NCI-H1417 treated with DMSO at 0.1 percent for 48 hours (cell line): ENCODE measurements at places on chromosomes 3 and 15.

- no peak for DNase-seq
Measured at GRCh38 chr3:196994056-196994455, 25.4 kb upstream of the PIGZ start.

DNA sequence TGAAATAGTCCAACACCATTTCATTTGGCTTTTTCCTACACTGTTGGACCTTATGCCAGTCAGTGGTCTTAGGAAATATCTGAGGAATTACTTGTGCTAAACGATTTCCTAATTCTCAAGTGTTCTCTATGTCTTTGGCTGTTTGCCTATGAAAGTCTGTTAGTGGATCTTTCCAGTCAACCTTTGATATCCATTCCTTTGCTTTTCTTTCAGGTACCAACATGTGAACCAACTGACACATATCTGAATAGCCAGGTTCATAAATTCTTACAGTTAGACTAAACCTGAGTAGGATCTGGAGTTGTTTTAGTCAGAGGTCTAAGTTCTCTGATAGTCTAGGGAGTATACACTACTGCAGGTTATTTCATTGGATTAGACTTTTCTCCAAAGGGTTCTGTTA is 343.5 kb upstream of the LRRC3B start:
- DNase-seq = no peak

DNA sequence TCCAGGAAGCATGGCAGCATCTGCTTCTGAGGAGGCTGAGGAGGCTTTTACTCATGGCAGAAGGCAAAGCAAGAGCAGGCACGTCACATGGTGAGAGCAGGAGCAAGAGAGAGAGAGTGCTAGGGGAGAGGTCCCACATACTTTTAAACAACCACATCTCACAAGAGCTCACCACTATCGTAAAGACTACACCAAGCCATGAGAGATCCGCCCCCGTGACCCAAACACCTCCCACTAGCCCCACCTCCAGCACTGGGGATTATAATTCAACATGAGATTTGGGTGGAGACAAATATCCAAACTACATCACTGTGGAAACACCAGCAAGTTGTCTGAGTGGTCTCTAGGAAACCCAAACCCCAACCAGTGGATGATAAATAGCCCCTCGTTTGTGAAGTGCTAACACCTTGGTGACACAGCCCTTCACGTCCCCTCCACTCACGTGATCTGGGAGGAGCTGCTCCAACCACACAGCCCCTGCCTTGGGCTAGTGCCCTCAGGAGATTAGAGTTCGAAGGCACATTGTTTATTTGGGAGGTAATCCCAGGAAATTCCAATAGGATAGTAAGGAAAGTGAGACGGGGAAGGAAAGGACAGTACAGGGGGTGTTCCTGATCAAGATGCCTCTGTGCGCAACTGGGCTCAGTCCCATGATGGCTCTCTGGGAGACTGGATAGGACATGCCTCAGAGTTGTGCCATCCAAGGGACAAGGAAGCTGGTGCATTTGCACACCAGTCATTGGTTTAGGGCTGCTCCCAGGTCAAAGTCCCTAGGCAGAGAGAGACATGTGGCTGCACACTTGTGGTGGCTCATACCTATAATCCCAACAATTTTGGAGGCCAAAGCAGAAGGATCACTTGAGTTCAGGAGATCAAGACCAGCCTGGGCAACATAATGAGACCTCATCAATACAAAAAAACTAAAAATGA is 80.6 kb upstream of the CTNNB1 start:
- DNase-seq = no peak

DNA sequence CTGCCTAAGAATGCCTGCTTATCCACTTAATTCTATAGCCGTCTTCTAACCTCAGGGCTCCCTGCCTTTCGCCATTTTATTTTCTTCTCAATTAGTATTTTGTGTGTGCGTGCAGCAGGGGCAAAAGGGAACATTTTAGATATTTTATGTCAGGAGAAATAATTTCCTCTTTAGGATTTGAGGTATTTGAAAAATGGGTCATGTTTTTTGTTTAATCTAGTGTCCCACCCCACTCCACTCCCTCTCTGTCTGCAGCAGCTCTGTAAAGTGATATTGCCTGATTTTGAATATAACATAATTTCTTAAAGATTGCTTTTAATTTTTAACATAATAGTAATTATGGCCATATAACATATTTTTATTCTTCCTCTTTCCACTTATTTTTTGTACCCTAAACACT is 593.2 kb upstream of the DPPA4 start:
- no peak for DNase-seq

DNA sequence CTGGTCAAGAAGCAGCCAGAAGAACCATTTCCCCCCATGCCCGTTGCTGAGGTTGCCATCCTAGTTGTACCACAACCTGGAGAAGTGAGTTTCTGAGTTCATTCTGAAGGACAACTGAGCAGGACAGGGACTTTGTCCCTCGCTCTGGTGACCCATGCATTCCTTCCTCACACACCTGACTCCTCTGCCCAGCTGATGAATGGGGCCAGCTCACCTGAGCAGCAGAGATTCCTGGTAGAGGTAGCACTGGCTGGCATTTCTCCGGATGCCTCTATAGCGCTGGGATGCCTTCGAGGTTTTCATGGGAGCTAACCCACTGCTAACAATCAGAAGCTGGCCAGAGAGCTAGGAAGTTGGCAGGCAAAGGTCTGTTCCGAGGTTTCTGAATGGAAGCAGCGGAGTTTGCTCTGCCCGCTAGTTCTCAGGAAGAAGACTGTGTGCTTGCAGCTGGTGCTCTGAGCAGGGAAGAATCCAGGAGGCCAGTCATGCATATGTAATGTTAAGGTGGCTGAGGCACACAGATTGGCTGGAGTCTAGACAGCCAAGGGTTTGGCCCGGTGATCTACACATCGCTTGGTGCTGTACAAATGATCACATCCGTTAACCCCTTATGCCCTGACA is at the start of gene TMC3:
TSS of gene TMC3 (minus strand) at position 439 of the 621 bp plus-strand sequence. CDS start at position 303, 136 bp downstream.
- DNase-seq = no peak

DNA sequence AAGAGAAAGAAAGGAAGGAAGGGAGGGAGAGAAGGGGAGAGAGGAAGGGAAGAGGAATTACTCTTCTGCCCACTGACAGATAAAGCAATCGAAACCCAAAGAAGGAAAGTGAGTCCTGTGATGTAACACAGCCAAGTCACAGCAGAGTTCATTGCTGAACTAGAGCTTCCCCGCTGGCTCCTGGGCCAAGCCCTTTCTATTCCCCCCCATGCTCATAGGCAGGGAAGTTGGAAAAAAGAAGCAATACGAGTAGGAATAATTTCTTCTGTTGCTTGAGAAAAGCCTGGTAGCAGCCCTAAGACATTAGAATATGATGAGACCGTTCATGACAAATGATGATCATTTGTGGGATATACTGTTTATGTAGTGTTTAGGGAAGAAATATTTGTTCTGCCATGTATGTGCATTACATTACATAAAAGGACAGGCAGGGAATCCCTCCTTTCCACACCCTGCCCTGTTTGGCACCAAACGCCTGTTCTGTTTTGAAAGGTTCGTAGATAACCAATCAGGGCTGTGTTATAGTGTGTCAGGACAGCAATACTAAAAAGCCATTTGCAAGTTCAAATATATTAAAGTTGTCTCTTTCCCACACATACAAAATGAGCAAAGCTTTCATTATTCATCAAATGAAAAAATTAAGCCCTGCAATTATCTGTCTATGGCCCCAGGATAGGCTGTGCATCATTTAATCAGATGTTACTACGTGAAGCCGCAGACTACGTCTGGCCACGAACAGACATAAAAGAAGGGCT is 111.0 kb upstream of the TRPM1 start:
- DNase-seq = no peak

GRCh38 chr3:179181021-179181472 is 32.9 kb downstream of the PIK3CA start:
- DNase-seq = no peak

- no peak for DNase-seq
Measured at GRCh38 chr15:37094915-37095711, 5.2 kb downstream of the MEIS2 start.

GRCh38 chr3:56885453-56885852 is 83.7 kb upstream of the ARHGEF3 start:
- no peak for DNase-seq

GRCh38 chr15:41866263-41866703 is 27.6 kb downstream of the SPTBN5 start:
- no peak for DNase-seq

- DNase-seq = no peak
Measured at GRCh38 chr3:154571553-154572226, 141.7 kb upstream of the GPR149 start.

- no peak for DNase-seq
Measured at GRCh38 chr3:123909785-123910184, 25.7 kb upstream of the MYLK start.

DNA sequence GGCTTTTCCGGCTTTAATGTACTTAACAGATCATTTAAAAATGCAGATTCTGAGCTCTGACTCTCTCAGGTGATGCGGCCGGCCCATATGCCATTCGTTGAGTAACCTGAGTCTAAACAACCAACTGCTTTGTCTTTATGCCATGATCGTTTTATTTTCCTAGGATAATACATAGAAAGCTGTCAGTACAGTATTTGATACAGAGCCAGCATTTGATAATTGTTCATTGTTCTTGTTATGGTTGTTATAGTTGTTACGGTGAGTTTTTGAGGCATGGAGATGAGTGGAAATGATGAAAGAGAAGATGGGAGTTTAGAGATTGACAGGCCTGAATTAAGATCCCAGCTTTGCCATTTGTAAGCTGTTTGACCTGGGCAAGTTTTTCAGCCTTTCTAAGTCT is 40.0 kb downstream of the TMEM45A start:
- no peak for DNase-seq

DNA sequence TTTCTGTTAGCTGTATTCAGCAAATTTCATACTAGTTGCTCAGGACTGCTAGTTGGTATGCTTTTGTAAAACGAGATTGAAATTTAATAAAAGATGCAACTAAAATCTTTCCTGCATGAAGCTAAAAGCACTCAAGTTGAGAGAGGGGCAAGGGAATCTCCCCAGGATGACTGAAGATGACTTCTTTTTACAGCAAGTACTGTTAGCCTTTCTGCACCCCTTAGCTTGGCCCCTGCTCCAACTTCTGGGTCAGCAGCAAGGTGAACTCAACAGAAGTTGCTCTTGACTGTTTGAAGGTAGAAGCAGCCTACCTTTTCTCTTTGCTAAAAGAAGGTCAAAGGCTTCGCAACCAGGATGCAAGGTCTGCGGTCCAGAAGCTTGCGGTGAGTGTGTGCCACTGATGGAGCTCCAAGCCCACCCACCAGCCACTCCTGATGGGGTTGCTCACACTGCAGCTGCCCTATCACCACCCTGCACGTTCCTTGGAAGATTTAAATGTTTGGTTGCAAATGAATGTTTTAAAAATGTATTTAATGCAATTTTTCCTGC is 32.5 kb downstream of the NME9 start:
- DNase-seq = no peak

DNA sequence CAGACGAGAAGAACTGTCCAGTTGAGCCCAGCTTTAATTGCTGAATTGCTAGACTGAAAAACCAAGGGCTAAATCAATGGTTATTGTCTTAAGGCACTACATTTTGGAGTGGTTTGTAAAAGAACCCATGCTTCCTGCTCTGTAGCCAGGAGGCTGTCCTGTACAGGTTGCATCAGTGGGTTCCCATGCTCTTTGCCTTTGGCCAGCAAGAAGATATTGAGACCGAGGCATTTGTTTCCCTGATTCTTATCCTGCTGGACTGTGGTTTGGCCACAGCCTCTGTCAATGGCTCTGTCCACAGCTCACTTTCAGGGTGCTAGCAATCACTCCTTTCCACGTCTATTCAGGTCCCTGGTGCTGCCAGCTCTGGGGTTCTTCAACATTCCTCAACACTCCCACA is 89.6 kb downstream of the FAM43A start:
- DNase-seq = no peak

DNA sequence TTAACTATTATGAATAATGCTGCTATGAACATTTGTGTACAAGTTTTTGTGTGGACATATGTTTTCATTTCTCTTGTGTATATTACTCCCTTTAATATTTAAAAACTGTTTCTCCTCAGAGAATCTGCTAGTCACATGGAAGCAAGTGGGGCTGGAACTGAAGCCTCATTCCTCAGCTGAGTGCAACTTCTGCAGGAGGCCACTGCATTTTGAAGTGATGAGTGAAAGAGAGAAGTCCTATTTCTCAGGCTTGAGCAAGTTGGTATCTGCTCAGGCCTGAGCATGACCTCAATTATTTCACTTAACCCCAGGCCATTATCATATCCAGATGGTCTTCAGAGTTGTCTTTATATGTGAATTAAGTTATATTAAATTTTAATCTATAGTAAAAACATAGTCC is 11.5 kb downstream of the TLR9 start:
- no peak for DNase-seq

DNA sequence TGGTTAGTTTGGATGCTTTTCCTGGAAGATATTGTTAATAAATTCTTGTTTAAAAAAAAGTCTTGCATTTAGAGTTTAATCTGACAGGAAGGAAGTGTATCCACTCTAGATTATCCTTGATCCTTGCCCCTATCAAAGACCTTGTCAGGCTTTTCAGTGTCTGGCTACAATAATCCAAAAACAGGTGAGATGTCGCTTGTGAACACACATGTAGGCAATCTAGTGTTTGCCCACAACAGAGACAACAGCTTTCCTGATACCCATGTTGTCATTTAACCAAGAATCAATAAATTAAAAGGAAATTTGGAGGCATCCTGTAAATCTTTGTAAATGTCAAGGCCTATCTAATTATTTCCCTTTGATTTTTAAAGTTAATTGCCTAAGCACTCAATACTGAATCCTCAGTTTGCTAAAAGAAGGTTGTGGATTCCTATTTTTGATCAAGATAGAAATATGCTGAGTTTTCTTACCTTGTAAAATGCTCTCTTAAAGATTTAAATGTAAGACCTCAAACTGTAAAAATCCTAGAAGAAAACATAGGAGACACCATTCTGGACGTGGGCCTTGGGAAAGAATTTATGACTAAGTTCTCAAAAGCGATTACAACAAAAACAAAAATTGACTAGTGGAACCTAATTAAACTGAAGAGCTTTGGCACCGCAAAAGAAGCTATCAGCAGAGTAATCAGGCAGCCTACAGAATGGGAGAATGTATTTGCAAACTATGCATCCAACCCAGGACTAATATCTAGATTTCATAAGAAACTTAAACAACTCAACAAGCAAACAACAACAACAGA is 207.7 kb downstream of the NAALADL2 start:
- no peak for DNase-seq

GRCh38 chr3:184227481-184227935 is 1.9 kb upstream of the VWA5B2 start:
- DNase-seq = no peak

- DNase-seq = no peak
Measured at GRCh38 chr15:64288577-64288976, 67.4 kb downstream of the CSNK1G1 start.

DNA sequence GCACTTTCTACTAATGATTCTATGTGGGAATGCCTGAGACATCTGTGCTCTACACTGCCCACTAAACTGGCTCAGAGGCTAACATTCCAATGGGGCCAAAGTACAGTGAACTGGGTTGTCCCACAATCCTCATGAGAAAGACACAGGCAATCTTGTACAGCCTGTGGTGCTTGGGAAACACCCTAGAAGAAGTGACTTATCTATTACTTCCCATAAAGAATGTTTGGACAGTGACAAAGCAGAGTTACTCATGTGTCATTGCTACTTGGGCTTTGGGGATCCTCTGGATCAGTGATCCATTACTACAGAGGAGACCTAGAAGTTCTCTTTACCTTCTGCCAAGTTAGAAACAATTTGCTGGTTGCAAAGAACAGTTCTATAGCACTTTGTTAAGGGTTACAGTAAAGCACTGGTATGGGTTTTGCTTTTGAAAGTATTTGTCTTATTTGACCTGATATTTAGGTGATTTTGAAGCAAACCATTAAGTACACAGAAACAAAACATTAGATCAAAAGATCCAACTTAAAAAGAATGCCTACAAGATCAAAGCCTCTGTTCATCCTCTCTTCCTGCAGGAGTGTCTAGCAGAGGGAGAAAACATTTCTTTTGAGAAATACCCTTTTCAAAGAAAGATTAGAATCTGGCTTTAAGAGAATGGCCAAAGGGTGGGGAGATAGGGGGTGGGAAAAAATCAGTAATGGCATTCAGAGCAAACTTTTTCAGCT is 75.8 kb downstream of the CTNNB1 start:
- no peak for DNase-seq
